ENCODE measurements at places on chromosomes 12 and 14.

DNA sequence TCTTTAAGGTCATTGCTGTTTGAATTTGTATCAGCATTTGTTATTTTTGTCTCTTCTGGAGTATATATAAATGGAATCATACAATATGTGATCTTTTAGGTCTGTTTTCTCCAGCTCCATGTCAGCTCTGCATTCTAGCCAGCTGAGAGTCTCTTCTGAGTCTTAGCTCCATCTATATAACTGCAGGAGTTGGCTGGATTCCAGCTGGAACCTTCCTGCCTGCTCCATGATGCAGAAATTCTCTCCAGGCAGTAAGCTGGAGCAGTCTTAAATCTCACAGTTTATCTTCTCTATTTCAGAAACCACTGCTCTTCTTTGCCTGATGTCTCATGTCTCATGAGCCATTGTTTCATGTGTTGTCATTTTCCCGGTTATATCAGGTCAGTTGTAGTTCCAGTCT is 827.6 kb downstream of the NRXN3 start:
- no peak for DNase-seq

DNA sequence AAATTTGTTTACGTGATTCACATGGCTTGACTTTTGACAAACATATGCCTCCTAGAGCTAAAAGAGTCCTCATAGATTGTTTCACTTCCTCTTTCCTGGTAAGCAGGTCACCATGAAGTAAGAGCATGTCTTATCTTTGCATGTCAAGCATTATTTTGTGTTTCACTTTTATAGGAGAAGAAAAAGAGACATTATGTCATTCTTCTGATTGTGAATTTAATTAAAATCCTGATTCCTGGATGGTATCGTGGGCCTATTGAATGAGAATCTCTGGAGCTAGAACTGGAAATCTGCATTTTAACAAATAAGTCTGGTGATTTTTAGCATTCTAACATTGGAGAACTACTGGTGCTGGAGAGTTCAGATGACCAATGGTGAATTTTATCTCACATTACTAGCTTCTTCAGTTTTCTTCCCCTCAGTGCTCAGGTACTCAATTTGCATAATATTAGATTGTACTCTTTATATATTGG is 218.6 kb upstream of the ATP2B1 start:
- no peak for DNase-seq

- DNase-seq, result no peak
Measured at GRCh38 chr12:22355011-22355580, 20.6 kb upstream of the ST8SIA1 start.

DNA sequence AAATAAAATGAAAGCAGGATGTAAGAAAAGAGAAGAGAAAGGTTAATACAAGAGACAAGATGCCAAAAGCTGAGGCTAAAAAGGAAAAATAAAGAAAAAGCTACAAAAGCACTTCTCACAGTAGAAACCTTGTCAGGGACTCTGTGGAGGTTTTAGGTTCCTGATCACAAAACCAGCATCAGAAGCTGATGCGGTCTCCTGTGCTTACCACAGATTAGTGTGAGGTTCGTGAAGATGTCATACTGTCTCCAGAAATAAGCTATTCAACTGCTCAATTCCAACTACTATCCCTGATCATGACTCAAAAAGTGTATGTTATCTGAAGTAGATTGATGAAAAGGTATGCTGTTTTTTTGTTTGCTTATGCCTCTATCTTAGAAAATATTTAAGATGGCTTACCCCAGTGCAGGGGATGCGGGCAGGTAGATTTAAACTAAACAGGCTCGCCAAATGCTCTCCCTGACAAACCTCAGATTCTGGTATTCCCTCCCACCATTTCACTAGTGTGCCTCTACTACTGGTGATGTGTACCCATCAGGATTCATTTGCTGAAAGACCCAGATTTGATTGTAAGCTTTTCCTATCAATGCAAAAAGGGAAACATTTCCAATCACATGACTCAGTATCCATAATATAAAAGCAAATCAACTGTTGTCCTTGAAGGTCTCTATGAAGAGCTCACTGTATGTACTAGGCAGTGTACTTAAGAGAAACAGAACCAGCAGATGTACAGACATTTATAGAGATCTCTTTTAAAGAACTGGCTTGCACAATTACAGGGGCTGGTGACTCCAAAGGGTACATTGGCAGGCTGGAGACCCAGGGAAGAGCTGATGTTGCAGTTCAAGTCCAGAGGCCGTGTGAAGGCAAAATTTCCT is 169.5 kb upstream of the FOXN3 start:
- DNase-seq, result no peak

DNA sequence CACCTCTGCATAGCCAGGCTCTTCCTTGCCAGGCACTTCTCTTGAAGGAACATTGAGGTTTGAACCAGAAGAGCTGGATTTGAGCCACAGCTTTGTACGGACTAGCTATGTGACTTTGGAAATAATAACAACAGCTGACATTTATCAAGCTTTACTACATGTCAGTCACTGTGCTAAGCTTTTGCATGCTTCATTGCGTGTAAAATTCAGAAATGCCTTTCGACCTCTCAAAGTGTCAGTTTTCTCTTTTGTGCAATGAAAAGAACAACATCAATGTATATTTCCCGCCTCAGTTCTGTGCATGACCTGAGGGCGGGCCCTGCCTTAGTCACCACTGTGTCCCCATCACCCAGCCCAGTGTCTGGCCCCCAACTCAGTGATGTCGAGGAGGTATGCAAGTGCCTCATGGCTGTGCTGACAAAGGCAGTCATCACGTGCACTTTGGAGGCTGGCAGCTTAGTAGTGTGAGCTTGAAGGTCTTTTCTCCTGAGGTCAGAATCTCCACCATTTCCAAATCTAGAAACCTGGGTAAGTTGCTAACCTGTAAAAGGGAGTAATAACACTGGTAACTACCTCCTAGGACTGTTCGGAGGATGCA is 17.9 kb upstream of the AQP2 start:
- DNase-seq, result no peak

DNA sequence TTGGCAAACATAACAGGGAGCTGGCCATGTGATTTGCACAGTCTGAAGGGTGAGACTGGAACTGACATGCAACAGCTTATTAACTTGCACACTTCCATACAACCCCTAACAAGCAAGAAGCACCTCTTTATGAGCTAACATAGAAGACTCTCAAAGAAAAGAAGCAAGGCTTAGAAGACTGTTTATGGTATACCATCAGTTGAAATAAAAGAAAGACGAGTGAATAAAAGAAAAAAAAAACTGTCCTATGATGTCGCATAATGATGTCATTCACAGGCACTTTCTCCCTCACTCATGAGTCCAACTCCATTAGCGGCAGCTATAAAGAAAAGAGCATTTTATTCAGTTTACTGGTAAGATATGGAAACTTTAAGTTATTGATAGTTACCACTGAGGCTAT is 3.3 kb upstream of the MDM1 start:
- DNase-seq, result no peak

GRCh38 chr12:70607107-70607506 is 30.1 kb downstream of the PTPRB start:
- no peak for DNase-seq

DNA sequence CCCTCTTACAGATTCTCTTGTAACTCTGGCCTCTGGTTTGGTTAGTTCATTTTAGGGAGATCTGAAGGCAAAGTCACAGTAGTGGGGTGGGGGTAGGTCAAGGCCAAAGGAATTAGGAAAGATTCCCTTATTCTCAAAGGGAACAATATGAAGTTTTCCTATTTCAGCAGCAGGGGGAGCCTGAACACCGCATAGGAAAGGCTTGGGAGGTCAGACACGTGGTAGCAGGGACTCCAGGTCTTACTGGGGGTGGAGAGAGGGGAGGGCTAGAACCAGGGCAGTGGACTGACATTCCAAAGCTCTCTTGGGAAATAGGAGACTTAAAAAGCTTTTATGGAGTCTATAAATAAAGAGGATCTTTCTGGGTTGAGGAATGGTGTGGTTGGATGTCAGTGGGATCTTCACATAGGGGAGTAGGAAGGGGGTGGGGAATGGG is 1.3 kb downstream of the ZC3H10 start:
- peak; percentile 61 for DNase-seq

DNA sequence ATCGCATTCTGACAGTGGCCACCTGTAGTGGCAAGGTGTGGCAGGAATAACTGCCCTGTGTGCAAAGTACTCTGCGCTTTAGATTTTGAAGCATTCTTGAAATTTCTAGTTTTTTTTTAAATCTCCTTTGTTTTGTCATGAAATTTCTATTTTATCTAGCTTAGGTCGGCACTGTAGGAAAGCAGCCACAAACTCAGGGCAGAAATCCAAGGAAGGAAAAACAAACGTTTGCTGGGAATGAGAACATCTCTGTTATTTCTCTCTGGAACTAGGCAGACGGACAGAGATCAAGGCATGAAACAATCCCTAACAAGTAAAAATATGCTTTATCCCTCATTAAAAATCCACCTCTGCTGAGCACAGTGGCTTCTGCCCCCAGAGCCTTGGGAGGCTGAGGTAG is 1.3 kb upstream of the NR2C1 start:
- DNase-seq, result no peak

- DNase-seq, result no peak
Measured at GRCh38 chr12:126684703-126685102, 1582.3 kb upstream of the TMEM132C start.

DNA sequence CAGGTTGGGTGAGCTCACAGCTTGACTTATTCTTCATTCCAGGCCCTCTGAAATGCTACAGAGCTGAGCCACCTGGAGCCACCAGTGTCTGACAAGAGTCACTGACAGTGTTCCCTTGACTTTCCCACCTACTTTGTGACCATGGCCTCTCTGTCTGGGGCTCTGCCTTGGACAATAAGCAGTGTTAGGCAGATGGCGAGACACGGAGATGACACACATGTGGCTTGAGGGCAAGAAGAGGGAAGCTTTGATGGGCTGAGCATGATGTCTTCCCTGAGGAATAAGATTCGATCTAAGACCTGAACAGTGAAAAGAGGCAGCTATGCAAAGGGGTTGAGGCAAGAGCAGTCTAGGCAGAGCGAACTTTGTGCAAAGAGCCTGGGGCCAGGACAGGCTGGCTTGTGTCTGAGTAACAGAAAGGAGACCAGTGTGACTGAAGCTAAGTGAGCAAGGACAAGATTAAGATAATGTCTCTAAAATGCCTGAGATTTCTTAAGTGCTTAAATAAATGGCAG is 105.5 kb downstream of the NUAK1 start:
- DNase-seq, result no peak

- no peak for DNase-seq
Measured at GRCh38 chr14:103444837-103445524, 59.8 kb downstream of the MARK3 start.

- DNase-seq, result no peak
Measured at GRCh38 chr14:63011623-63012022, 33.6 kb downstream of the KCNH5 start.

- no peak for DNase-seq
Measured at GRCh38 chr14:69345402-69345801, 52.7 kb downstream of the ERH start.

DNA sequence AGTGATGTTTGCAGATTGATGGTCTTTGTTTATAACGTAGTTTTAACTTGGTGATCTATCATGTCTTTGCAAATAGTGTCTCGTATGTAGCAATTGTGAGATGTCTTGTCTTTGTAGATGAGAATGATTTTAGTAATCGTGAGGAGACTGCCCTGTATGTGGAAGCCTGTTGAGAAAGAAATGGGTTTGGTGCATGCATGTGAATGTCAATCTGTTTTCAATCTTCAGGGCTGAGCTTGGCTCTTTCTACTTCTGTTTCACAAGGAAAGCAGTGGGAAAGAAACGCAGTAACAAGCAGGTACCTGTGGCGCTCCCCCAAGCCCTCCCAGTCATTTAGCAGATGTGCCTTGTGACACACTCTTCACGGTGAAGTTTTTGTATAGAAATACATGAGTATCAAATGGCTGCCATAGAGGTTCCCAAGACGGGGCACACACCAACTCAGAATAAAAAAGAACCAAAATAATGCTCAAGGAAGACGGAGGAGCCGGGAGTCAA is 342.8 kb upstream of the DDHD1 start:
- DNase-seq, result no peak

Measured in stimulated activated CD4-positive, alpha-beta T cell treated with anti-CD3 and anti-CD28 coated beads, Interleukin-1b, Interleukin-23, amount 100 ng/mL, for 48 hours (primary cell).